Stimulated activated CD4-positive, alpha-beta T cell treated with anti-CD3 and anti-CD28 coated beads, Interleukin-12 subunit alpha, Interleukin-12 subunit beta, amount 100 ng/mL, for 48 hours (primary cell): ENCODE measurements at places on chromosomes 7 and 10.

DNA sequence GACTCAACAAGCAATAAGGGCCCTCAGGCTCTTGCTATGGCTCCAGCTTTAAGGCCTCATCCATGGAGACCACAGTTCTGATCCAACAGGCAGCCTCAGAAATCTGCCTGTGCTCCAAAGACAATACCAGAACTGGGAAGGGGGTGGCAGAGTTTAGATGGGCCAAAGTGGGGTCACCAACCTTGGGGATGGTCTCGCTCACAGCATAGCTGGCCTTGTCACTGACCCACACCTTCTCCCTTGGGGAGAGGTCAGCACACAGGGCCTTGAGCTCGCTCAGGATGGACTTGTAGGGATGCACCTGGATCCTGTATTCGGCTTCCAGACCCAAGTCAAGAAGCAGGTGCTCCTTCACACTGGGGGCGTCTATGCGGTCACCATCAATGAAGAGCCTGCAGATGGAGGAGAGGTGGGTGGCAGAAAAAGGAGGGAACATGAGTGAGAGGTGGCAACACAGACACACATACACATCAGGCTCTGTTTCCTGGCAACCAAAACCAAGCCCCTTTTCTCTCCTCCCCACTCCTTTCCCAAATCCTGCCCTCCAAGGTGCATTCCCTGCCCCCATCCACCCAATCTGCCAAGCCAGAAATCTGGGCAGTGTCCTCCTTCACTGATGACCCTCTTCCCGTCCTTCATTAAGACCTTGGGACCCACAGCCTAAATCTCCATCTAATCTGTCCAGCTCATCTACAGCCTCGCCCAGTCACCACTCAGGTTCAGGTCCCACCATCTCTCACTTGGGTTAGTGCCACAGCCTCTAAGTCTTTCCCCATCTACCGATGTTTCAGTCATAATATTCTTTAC lies 40.9 kb downstream of the XPNPEP1 start:
- DNase-seq, result no peak

DNA sequence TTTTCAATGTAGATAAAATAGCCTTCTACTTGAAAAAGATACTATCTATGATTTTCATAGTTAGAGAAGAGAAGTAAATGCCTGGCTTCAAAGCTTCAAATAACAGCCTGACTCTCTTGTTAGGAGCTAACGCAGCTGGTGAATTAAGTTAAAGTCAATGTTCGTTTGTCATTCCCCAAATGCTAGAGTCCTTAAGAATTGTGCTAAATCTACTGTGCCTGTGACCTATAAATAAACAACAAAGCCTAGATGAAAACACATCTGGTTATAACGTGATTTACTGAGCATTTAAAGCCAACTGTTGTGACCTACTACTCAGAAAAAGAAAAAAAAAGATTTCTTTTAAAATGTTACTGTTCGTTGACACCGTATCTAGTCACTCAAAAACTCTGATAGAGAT lies 134.7 kb downstream of the POLR1F start:
- no peak for DNase-seq

DNA sequence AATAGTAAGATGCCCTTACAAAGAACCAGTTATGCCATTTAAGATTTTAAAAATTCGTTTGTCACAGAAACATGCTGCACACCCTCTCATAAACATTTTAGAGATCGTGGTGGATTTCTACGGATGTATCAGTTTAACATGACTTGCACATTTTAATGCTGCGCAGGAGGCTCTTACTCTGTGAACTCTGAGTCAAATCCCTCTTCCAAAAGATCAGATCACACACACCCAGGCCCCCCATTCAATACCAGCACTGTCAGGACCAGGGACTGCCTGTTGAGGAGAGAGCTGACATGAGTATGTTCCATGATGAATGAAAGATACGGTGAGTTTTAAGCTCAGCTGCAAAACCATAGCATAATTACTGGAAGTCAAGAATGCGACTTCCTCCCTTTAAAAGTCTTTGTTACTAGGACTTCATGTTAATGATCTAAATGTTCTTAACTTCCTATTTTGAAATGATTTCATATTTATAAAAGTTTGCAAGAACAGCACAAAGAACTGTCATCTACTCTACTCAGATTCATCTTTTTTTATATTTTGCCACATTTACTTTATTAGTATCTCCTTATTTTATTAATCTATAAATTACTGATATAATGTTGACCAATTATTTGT lies 500.2 kb downstream of the GLRX3 start:
- no peak for DNase-seq

DNA sequence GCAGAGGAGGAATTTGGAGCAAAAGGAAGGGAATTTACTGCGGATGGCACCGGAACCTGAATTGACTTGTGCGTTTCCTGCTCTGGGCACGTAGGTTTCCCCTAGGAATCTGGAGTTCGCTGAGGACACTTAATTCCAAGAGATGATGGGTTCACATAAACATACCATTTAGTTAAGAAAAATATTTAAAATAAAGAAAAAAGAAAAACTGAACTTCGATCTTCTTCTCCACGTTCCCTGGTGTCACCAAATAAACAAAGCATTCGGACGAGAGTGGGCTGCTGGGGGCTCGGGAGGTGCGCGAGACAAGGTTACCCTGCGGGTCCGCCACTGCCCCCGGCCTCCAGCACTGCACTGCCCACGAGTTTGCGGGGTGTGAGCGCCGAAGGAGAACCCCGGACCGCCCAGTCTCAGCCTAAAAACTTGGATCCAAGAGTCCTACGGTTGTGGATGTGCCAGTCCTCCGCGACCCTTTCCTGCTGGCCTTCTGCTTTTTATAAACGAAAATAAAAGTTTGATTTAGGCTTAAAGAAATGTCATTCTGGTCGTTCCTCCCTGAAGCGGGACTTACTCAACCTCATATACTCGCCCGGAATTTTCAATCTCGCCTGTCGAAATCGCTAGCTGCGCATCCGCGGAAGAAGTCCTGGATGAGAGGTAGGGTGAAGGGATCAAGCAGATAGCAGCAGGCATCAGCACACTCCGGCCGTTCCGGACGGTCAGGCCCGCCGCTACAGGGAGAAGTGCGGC lies 30.3 kb downstream of the SKIDA1 start:
- DNase-seq, result no peak

- DNase-seq, result no peak
Observed at GRCh38 chr7:155356323-155357105, 58.8 kb downstream of the INSIG1 start.

GRCh38 chr7:41047789-41048191 lies 655.1 kb downstream of the INHBA start:
- DNase-seq, result no peak

DNA sequence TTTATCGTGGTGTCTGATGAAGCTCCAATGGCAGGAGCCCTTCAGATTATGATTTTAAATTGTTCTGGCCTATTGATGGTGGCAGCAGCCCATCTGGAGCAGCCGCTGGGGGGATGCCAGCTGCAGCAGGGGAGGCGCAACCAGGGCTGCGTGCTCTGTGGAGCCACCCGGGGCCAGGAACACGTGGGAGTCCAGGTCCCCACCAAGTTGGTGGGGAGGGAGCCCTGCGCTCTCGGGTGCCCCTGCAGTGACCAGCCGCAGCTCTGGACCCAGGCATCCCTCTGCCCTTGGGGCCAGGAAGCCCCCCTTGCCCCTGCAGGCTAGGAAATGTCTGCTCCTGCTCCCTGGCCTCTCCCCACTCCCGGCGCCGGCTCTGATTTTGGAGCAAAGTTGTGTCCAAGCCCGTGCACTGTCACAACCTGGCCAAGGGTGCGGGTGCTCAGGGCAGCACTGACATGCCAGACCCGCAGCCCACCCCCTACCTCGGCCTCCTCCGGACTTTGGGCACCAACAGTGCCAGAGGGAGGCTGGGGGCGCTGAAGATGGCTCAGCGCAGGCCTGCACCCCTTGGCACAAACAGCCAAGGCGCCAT lies 147.2 kb upstream of the ADO start:
- DNase-seq, result no peak

GRCh38 chr7:138890499-138891445 lies 90.4 kb downstream of the KIAA1549 start:
- no peak for DNase-seq

DNA sequence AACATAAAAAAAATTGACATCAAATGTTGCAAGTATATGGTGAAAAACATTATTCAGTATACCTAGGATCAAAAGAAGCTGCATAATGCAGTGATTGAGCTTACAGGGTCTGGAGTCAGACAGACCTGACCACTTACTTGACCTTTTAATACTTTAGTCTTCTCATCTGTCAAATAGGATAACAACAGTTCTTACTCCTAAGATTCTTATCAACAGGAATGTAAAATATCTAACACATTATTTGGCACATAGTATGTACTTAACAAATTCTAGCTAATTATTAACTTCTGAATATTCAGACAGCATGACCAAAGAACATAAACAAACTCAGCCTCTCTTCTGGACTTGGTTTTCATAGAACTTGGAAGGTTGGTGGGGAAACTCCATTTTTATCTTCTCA lies 45.6 kb upstream of the PIP4K2A start:
- no peak for DNase-seq

- no peak for DNase-seq
Observed at GRCh38 chr7:6433784-6434615, 13.8 kb downstream of the DAGLB start.

DNA sequence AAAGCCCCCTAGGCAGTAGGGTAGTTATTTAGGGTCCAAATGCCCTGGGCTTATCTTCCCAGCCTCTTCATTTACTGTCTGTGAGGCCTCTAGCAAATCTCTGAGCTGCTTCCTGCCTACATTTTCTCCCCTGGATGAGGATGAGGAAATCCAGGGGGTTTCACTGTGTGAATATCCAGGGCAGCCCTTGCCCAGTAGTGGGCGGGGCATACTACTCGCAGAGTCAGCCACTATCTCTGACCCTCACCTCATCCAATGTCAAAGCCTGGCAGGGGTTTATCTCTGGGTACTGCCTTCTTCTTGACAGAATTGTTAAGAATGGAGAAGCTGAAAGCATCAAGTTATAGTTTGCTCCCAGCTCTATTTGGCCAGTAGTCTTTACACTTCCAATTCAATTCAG lies 48.9 kb downstream of the CUZD1 start:
- no peak for DNase-seq

DNA sequence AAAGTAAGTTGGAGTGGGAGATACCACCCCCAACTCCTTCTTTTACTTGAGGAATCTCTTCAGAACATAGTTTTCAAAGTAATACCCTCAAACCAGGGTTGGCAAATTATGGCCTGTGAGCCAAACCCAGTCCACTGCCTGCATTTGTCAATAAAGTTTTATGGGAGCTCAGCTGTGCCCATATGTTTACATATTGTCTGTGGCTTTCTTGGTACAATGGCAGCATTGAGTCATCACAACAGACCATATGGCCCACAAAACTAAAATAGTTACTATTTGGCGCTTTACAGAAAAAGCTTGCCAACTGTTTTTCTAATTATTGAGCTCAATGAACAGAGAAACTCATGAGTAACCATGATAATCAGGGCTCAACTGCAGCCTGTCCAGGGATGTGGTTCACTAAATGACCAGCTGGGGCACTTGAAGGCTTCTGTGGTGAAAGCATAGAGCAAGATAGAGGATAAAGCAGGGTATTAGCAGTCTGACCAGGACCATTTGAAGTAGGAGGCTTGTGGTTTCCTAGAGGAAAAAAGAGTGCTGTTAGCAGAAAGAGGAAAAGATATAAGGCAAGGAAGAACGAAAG lies 196.0 kb upstream of the GRB10 start:
- DNase-seq, result no peak

DNA sequence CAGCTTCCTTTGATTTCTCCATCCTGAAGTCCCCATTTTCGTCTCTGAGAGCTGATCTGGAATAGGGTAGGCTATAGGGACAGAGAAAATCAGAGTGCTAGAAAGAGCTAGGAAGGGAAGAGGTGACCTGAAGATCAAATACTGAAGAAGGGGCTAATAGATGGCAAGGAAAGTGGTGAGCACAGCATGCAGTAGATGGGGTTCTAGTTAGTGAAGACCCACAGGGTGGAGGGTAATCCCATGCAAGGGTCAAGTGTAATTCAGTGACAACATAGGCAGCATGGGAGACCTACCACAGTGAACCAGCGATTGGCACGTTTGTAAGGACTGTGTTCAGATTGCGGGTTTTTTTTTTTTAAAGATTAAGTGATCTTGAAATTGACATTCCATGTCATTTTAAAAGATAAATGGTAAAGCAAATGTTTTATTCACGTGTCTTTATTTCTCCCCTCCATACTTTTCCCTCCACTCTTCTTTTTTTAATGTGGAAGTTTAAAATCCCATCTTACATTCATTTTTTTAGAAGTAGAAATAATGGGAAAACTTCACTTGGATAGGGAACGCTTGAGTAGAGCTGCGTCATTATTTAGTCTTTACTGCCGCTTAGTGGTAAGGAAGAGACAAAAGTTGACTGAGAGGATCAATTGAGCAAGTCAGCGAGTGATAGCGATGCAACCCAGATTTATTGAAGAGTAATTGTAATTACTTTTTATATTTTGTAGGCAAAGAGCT lies 21.0 kb upstream of the ABI1 start:
- DNase-seq, result no peak

DNA sequence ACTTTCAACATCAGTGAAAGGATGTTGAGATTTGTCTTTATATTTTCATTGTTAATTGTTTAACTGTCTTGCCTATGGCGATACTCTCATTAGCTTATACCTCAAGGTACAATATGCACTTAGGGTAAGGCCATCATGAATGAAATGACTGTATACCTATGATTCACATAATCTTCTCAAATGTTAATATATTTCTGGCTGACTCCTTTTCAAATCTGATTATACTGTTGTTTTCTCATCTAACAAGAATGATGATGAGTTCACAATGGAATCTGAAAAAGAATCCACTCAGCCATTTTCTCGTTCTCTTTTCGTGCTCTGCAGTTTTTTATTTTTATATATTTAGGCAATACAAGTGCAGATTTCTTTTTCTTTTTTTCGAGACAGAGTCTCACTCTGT lies 159.1 kb downstream of the ARHGAP12 start:
- DNase-seq, result no peak

DNA sequence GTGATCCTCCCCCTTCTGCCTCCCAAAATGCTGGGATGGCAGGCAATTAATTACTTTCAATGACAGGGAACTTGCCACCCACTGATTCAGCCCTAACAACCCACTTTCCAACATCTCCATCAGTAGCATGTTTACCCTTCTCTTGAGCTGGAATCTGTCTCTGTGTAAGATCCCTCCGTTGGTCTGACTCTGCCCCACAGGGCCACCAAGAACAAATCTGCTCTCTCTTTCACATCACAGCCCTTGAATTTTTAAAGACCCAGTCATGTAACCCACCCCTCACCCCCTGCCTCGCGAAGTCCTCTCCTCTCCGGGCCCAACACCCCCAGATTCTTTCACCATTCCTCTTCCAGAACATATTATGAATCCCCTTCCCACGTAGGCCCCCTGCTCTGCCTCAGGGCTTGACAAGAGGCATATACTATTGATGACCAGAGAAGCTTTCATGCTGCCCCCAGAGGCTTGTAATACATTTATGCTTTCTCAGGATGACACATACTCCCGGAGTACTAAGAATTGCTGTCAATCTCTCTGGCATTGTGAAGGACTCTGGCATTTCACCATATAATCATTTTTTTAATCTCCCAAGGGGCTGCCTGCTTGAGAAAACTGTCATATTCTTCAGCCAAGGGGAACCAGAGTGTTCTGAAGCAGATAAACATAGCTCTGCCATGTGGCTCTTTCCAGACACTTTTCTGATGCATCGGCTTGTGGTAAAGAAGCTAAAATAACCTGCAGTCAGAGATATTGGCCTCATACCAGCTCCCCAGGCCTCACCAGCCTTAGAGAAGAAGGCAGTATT lies 179.2 kb upstream of the AUTS2 start:
- no peak for DNase-seq
